Activated CD4-positive, alpha-beta T cell treated with anti-CD3 and anti-CD28 coated beads, Interleukin-2, amount 50 U/mL, for 24 hours (primary cell): ENCODE measurements at places on chromosomes 4 and X.

- DNase-seq: no peak
Observed at GRCh38 chr4:185898413-185898812, 86.4 kb upstream of the SORBS2 start.

DNA sequence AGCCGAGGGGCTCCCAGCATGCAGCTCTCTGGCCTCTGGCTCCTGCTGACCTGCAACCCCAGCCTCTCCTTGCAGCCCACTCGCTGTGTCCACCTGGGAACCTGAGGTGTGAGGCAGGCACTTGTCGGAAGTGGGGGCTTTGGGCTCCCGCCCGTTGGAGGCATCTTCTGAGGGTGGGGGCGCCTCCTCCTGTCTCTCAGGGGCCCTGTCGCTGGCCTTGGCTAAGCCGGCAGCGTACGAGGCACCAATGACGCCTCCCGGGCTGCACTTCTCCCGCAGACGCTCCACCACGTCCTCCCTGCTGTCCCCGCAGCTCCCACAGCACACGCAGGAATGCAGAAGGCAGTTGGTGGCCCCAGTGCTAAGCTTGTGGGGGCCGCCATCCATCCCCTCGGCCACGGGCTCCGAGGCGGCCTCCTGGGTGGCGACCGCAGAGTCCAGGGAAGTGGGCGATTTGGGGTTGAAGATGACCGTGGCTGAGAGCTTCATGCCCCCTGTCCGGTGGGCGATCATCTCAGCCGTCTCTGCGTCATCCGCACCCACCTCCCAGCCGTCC, 42.5 kb upstream of the MXD4 start:
- DNase-seq: no peak

DNA sequence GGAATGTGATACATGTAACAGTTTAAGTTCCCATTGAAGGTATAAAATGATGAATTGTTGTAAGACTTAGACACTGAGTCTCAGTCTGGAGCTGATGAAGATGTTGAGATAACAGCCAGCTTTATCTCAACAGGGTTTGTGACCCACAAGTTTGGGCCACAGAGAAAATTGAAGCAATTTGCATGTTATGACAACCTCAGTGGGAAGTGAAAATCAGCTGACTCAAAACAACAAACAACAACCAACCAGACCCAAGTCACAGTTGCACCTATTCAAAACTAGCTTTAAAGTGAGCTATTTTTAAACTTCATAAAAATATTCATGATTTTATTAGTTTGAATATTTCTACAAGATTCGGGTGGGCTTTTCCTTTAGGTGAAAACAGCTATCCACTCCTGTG, 8.0 kb downstream of the SFRP2 start:
- no peak for DNase-seq

GRCh38 chrX:74251006-74251930, 52.7 kb upstream of the ZCCHC13 start:
- DNase-seq: no peak

DNA sequence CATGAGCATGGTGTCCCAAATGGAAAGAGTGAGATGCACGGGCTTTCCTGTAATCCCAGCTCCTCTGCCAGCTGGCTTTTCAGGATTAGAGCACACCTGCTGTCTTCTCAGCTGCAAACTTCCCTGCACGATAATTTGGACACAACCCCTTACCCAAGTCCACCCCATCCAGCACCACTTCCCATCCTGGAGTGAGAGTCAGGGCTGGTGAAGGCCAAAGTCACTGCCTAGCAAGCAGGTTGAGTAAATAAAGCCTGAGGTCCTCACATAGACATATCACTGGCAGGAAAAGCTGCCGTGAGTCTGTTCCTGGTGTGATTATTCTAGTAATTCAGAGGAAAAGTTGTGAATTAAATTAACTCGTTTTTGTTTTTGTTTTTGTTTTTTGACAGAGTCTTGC, 113.9 kb upstream of the MBNL3 start:
- no peak for DNase-seq

DNA sequence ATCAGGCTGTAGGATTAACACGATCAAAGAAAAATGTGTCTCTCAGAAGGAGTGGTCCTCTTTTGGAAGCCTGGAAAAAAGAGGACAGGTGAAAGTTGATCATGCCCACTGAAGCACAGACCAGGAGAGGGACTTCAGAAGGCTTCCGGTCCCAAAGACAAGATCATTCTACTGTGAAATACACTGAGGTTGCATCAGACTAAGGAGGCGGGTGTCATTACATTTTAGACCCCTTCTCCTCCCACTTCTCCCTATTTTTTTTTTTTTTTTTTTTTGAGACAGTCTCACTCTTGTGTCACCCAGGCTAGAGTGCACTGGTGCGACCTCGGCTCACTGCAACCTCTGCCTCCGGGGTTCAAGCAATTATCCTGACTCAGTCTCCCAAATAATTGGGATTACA, 67.5 kb downstream of the RBM47 start:
- no peak for DNase-seq

DNA sequence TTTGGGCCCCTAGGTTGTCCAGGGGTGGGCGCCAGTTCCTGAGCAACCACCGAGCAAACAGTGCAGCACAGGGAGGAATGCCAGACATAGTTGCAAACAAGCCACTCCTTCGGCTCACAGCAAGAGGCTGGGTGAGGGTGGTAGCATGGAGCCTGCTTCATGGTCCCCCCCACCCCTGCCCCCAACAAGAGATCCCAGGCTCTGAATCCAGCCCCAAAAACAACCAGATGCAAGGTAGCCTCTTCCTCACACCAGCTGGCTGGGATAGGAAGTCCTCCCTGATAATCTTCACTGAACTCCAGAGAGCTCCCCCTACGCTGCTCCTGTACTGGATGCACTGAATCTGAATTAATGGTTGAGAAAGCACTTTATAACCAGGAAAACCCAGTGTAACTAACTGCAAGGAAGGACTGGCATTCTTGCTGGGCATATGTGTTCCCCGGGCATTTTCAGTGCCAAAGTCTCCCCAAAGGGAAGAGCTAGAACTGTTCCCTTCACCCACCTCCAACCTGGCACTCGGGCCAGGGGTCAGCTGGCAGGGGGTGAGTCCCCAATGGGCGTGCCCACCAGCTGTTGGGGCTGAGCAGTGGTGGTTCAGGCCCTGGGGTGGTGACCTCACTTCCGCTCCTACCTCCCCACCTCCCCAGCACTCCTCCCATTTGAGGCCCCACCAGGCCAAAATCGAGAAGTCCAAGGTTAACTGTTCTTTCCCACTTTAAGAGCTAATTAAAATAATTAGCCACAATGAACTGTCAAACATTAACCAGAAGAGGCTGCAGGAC, 1.5 kb downstream of the ELF4 start:
- DNase-seq: no peak

GRCh38 chr4:168691631-168692369, 194.9 kb downstream of the PALLD start:
- no peak for DNase-seq

DNA sequence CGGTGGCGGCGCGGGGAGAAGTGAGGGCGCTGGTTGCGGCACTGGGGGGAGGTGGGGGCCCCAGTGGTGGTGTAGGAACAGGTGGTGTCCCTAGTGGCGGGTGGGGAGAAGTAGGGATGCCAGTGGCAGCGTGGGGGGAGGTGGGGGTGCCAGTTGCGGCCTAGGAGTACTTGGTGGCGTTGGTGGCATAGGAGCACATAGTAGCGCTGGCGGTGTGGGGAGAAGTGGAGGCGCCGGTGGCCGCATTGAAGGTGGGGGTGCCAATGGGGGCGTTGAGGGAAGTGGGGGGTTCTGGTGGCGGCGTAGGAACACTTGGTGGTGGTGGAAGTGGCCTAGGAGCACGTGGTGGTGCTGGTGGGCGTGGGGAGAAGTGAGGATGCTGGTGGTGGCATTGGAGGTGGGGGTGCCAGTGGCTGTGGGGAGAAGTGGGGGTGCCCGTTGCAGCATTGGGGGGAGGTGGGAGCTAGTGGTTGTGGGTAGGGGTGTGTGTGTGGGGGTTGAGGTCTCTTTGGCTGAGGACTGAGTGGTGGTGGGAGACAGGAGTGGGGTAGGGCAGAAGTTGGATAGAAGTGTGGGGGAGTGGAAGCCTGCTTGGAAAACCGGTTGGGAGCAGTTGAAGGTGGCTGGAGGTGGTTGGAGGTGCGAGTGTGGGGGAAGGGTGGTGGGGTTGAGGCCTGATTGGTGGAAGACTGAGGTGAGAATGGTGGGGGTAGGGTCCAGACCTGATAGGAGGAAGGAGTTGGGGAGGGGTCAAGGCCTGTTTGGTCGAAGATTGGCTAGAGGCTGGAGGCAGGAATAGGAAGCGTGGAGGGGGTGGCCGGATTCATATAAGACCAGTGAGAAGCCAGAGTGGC, 1.1 kb downstream of the GCNA start:
- no peak for DNase-seq

DNA sequence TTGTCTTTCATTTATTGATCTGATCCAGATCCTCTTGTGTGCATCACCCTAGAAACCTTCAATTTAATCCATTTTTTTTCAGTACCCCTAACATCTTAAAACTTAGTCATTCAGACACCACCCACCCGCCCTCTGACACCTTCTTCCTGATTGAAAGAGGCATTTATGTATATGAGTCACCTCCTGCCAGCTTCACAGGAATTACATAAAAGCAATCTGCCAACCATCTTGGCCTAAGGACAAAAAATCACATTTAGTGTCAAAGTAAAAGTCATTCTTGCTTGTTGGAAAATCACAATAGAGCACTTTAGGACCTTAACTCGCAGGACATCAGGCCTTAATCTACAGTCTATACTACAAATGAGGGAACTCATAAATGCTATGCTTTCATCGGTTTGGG, 52.1 kb downstream of the NDST3 start:
- no peak for DNase-seq

DNA sequence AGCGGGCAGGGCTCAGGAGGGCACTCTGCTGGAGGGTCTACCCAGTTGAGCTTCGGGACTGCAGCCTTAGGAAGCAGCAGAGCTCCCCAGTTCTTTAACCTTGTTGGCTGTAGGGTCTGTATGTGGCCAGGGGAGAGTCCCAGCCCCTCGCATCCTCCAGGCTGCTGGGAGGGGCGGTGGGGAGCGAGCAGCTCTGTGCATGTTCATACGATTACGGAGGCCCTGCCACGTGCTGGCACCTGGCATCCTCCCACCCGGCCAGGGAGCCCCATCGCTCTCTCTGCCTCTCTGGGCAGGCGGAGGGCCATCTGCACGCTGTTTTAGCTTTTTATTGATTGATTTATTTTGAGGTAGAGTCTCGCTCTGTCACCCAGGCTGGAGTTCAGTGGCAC, 21.2 kb downstream of the NSG1 start:
- DNase-seq: no peak

GRCh38 chrX:154914052-154914451, 27.9 kb downstream of the F8A1 start:
- DNase-seq: no peak

DNA sequence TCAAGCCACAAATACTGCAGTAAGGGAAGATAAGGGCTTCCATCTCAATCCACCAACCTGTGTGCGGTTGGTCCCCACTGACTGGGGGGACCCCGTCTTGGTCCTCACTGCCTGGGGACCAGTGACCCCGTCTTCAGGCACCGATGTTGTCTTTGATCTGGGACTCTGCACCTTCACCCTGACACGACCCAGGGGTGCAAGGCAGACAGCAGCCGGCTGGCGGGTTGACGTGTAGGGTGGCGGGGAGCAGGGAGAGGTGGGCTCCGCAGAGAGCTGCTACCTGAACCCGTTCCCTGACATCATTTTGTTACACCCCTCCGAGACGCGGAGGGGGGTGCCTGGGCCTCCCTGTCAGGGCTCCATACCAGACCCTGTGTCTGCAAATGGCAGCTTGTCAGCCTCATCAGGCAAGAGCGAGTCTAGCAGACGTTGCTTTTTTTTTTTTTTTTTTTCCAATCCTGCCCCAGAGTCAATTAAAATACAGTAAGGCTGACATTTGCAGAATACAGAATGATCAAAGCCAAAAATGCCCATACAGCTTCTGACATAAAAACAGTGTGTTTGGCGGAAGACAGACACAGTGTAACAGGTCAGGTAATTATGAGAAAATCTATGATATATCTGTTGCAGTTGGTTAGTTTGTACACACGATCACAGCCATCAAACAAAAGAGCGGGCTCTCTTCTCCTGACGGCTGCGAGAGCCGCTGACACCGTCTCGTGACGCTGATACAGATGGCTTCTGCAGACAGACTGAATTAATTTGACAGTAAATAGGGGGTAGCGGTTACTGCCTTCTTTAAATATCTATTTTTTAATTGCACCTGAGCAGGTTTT, 118.6 kb downstream of the CRLF2 start:
- DNase-seq: no peak

GRCh38 chr4:127975121-127975770, 10.0 kb downstream of the ABHD18 start:
- DNase-seq: no peak

DNA sequence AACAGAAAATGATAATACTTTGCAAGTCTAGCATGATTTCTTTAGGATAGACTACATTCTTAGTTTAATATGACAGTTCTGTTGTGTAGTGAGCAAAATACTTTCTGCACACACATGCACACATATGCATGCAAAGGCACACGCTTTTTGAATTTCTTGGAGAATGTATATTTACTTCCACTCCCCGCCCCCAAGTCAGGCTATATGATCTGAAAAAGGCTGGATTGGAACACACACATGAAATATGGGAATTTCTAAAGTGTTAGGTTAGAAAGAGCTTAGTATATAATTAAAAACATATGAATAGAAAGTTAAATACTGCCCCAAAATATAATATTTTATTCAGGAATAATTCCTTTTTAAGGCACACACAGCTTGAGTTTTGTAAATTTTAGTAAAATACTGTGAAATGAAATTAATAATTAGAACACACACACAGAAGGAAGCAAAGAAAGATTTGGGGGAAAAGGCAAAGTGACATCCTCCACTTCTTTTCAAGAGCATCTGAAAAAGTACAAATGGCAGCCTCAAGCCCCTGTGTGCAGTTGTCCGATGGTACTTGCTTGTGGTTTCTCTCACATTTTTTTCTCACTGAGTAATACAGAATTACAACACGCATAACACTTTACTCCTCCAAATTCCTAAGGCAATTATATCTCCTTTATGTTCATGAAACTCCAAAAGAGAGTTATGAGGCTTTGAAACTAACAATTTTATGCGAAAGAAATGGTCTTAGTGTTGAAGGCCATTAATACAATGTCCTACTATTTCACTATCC, 228.9 kb upstream of the ETNPPL start:
- no peak for DNase-seq

- no peak for DNase-seq
Observed at GRCh38 chr4:152107736-152108500, 347.1 kb upstream of the GATB start.
